Activated T-cell treated with anti-CD3 and anti-CD28 coated beads, Interleukin-2, amount 50 U/mL, for 4 hours (primary cell): ENCODE measurements at places on chromosomes 2 and 18. TPM values are rescaled to one million over a fixed set of nuclear protein-coding genes. Genes with fewer than 3 reads are reported as not detected.

The POTEC gene
- not detected for total RNA-seq

The ABCA12 gene
- not detected for total RNA-seq

The FRZB gene
- not detected for total RNA-seq

The LCLAT1 gene
- 26.2 TPM for total RNA-seq

The DYSF gene
- 0.16 TPM for total RNA-seq

The VWA3B gene
- total RNA-seq = not detected

The ALLC gene
- total RNA-seq = not detected

The PLCD4 gene
- 0.40 TPM for total RNA-seq

The EXOC6B gene
- 7.3 TPM for total RNA-seq

The FKBP1B gene
- 0.40 TPM for total RNA-seq

The HTR2B gene
- 0.23 TPM for total RNA-seq

The DLX1 gene
- total RNA-seq = not detected

The CFC1 gene
- not detected for total RNA-seq

The NMUR1 gene
- not detected for total RNA-seq

The SEH1L gene
- total RNA-seq = 160 TPM

The ZSWIM2 gene
- not detected for total RNA-seq

The IL36A gene
- not detected for total RNA-seq

The COL6A3 gene
- total RNA-seq = 33.2 TPM

The KCNIP3 gene
- total RNA-seq = not detected

The HOXD4 gene
- total RNA-seq = not detected

The TANC1 gene
- 0.40 TPM for total RNA-seq

The WNT6 gene
- total RNA-seq = 0.11 TPM

The BCL11A gene
- total RNA-seq = 2.6 TPM
